ENCODE measurements at places on chromosomes 3 and 15.

DNA sequence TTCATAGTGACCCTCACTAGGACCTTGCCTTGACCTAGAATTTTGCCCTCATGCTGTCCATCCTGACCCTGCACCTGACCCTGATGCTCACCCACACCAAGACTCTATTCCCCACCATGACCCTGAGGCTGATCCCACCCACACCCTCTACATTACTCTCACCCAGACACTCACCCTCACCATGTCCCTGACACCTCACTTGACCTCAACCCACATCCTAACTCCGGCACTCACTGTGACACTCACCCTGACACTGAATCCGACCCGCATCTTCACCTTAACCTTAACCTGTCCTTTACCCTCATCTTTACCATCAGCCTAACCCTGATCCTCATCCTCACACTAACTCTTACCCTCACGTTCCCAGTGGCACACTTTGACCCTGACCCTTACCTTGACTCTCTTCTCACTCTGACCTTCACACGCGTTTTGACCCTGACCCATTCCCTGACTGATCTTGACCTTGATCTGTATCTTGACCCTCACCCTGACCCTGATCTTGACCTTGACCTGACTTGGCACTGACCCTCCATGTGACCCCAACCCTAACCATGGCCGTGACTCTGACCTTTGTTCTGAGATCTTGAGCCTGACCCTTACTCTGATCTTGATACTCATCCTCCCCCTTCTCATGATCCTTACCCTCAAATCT is 22.2 kb upstream of the SLC25A26 start:
- DNase-seq, result no peak

DNA sequence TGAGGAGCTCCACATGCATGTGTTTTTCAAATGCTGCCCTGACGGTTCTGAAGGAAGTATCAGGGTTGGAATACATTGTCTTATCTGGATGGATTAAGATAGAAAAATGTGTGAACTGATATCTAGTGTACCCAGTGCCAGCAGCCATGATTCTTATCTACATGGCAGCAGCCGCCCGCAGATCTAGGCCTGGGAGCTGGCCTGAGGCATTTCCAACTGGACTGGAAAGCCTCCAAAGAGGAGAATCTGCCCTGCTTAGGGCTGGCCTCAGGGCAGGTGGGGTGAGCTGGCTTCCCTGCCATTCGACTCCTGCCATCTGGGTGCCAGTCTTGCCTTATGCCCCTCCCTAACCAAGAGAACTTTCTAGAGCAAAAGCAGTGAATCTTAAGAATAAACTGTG is 125.8 kb downstream of the SSR3 start:
- DNase-seq, result no peak

DNA sequence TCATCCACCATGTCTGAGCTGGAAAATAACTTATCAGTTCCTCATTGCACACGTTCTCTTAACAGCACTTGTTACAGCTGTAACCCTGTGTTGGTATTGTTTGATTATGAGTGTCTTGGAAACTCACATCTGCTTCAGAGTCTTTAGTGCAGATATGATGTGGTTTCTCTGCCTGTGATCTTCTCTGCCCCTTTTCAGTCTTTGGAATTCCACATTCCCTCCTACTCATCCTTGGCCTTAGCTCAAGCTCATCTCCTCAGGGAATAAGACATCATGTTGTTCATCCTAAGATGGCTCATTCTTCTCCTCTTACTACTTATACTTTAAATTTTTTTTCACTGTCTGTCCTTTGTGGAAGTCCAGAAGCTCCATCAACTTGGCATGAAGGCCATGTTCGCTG is 77.7 kb downstream of the SYNPR start:
- DNase-seq, result no peak

- no peak for DNase-seq
These were observed 2.3 kb downstream of the PLEKHO2 start for GRCh38 chr15:64843991-64844390.

- DNase-seq, result no peak
These were observed 241.4 kb downstream of the PTPRG start for GRCh38 chr3:61802772-61803171.

DNA sequence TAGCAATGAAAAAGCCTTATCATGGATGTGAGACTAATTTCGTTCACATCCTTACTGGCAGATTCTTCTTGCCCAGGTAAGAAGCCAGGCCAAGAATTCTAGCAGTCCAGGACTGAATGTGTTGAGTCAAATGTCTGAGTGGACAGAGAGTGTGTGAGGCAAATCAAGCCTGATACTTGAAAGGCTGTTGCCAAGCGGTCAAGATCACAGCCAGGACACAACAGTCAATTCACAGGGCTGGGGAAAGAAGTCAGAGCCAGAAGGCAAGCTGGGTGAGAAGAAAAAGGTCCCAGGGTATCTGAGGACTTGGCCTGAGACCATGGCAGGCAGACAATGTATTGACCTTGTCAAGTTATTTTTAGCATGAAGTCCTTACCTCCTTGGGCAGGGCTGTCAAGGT is 301.3 kb downstream of the ZNF385D start:
- DNase-seq, result no peak

- peak; percentile 36 for DNase-seq
These were observed 300.0 kb upstream of the TPM1 start for GRCh38 chr15:62742409-62743171.

GRCh38 chr15:34223904-34224596 is 766 bp upstream of the EMC4 start:
- no peak for DNase-seq

GRCh38 chr15:88400591-88401250 is 66.5 kb downstream of the MRPL46 start:
- DNase-seq, result no peak

DNA sequence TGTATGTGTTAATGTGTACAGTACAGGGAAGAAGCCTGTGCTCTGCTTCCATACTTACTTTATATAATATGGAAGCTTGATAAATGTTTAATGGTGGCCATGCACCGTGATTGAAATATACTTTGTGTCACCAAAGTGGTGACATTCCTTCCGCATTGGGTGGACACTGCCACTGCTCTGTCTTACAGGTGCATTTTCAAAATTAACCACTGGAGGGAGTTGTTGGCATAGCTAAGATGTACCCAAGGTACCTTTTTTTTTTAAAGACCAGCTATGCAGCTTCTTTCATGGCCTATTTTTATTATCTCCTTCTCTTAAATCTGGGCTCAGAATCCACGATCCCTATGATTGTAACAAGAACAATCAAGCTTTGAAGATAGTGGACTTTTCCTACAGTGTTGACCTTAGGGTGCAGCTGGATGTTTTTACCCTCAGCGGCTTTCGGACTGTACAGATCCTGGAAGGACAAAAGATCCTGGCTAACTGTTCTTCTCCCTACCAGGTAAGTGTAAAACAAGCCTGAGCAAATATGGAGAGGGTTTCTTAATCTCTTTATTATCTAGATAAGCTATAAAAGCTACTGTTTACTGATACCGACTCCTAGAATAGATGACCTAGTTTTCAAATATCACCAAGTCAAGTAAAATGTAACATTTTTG is 21.6 kb upstream of the PAK6 start:
- DNase-seq, result peak; percentile 36

DNA sequence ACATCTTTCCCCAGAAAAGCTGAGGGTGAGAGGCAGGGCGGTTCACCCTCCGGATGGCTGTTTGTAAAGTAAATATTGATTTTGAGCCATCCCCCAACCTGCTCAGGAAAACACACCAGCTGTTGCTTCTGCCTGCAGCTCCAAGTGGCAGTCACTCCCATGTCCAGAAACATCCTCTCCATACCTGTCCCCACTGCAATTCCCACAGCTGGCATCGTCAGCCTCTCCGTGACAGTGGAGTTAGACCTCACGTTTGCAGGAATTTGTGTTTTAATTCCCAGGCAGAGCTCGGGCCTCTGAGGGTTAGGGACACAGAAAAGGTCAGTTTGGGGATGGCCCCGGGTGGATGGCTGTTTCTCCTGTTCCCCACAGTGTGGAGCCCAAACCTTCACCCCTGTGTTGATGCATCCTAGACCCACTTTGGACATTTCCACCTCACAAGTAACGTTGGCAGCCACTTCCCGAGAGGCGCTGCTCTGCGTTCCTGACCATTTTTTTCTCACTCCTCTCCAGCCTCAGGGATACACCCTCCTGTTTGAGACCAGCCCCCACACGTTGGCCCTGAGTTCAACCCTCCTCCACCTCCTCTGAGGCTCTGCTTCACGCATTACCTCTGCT is 11.8 kb upstream of the FAM174B start:
- DNase-seq, result no peak

DNA sequence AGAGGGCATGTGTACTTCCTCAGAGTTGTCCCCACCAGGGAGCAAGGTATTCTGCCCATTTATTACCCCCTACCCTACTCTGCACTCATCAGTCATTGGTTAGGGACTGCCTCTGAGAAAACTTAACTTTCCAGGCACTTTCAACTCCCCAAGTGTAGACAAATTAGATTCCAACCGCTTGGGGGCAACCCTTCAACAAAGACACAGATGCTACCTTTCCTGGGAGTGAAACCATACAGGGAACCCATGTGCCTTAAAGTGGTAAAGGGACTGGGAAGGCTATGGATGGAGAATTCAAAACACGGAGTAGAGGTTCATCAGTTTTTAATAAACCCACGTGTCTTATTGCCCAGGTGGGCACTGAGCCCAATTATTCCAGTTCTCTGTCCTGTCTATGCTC is 19.4 kb upstream of the UBE2E2 start:
- peak; percentile 8 for DNase-seq

DNA sequence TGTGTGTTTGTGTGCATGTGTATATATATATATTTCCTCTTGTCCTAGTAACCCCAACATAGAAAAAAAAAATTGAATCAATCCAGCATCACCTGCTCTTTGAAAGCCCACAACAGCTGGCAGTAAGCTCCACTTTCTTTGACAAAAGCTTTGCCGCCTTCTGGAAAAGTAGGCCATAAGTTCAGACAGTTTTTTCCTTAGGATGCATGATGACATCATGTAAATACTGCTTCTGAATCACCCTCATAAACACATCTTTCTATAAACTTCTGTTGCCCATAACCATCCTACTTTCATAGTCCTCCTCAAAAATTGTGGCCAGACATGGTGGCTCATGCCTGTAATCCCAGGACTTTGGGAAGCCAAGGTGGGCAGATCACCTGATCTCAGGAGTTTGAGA is 67.4 kb downstream of the CSNK1G1 start:
- DNase-seq, result no peak

DNA sequence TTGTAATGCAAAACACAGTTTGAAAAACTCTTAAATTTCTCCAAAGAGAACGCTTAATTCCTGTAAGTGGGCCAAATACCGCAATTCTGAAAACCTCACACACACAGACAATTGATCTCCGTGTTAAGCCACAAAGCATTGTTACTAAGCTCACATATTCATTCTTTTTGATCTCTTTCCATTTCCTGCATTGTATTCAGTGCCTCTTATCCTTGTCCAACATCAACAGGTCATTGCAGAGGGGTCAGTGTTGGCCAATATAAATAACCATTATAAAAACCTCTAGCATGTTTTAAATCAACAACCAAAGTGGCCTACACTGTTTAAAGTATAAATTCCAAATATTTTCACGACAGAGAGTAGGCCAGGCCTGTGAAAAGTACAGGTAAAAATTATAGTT is 171.1 kb downstream of the PDZRN3 start:
- no peak for DNase-seq

DNA sequence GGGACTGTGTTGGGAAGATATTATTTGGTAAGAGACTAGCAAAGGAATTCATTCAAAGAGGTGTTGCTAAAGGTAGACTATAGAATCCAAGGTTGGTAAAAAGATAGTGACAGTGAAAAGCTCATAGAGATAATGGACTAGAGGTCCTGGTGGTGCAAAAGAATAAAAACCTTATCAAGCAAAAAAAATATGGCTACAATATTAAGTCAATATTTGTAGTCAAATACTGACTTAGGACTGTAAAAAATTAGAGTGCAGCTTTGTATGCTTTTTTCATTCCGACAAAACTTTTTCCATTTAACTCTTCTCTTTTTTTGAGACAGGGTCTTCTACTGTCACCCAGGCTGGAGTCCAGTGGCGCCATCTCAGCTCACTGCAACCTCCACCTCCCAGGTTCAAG is 444.0 kb upstream of the AGTR1 start:
- DNase-seq, result no peak

DNA sequence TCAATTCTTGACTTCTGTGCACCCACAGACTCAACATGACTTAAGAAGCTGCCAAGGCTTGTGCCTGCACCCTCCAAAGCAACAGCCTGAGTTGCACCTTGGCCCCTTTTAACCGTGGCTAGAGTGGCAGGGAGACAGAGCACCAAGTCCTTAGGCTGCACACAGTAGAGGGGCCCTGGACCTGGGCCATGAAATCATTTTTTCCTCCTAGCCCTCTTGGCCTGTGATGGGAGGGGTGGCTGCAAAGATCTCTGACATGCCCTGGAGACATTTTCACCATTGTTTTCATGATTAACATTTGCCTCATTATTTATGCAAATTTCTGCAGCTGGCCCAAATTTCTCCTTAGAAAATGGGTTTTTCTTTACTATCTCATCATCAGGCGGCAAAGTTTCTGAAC is 836.8 kb downstream of the ZPLD1 start:
- no peak for DNase-seq

GRCh38 chr15:45187578-45187893 is 230 bp downstream of the SHF start:
- DNase-seq, result no peak

DNA sequence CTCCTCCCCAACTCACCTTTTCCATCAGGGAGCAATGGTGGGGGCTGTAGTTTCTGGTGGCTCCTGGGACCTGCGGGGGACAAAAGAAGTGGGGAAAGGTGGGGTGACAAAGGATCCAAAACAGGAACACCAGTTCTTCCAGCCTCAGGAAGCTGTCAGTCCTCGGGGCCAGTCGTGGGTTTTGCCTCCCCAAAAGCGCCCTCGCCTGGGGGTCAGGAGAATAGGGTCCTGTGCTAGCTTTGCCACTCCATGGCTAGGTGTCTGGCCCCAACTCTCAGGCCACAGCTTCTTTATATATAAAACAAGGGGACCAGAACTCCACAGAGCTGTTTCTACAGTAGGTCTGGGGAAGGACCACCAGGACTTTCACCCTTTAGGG is 4.0 kb downstream of the CCDC9B start:
- no peak for DNase-seq

GRCh38 chr15:97059281-97059680 is 728.8 kb downstream of the NR2F2 start:
- no peak for DNase-seq

DNA sequence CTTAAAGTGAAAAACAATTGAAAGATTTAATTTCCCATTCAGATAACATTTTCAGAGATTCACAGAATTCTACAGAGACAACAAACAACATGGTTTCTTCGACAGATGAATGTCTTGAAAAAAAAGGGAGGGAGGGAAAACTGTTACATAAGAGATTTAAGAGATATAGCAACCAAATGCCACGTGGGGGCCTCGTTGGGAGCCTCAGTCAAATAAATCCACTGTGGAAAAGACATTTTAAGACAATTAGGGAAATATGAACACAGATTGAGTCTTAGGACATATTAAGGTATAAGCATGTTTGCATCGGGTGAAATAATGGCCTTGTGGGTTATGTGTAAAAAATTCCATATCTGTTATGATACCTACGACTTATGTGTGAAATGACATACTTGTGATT is 5.0 kb upstream of the PRRT3 start:
- no peak for DNase-seq

DNA sequence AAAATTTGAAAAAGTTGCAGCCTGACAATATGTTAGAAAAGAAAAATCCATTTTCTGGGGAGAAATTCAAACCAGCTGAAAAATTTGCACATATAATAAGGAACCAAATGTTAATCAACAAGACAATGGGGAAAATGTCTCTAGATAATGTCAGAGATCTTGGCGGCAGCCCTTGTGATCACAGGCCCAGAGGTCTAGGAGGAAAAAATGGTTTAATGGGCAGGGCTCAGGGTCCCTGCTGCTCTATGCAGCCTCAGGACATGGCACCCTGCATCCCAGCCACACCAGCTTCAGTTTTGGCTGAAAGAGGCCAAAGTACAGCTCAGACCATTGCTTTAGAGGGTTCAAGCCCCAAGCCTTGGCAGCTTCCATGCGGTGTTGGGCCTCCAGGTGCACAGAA is 701.9 kb downstream of the IGSF11 start:
- DNase-seq, result no peak

All from neural crest cell (in vitro differentiated cells).